ENCODE measurements at places on chromosomes 12 and 14.

- DNase-seq, result no peak
Observed at GRCh38 chr12:124024776-124025175, 51.8 kb downstream of the ZNF664 start.

DNA sequence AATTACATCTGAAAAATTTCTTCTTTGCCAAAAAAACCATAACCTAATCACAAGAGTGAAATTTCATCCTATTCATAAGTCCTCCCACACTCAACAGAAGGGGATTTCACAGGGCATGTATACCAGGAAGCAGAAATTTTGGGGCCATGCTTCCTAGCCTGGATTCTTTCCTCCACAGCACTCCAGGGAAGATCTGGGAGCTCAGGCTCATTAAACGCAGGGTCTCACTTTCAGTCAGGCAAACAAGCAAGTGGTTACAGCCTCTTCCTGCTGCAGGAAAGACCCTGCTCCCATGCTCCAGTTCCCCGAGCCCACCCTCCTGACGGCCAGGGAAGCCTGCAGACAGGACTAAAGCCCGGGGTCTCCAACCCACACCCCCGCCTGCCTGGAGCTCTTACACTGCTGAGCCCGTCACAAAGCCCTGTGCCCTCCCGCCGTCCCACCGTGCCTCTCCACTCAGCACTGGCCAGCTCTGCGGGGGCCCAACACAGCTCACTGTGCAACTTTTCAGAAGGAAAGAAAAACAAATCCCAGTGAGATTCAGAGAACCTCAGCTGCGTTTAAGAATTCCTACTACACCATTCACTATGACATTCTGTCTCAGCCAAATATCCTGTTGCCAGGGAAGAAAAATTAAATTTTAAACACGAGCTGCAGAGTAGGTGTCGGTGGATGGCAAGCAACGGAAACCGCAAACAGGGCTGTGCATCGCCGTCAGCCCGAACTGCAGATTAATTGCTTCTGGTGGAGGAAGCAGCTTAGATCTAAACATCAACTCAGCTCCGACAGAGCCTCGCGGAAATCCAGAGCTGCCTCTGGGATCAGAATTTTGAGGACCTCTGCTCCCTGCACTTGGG, 106.7 kb upstream of the SFSWAP start:
- DNase-seq, result no peak

DNA sequence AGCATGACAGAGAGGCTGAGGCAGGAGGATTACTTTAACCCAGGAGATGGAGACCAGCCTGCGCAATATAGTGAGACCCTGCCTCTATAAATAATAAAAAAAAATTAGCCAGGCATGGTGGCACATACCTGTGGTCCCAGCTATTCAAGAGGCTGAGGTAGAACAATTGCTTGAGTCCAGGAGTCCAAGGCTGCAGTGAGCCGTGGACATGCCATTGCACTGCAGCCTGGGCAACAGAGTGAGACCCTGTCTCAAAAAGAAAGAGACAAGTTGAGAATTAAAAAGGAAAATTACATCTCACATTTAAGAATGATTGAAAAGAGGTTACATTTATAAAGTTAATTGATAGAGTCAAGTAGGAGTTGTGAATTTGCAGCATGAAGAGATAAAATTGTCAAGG, 91.4 kb upstream of the TMPO start:
- no peak for DNase-seq

GRCh38 chr14:78638926-78639325, 468.8 kb downstream of the NRXN3 start:
- no peak for DNase-seq

GRCh38 chr14:99534333-99534732, 53.1 kb downstream of the CCNK start:
- DNase-seq, result no peak

- no peak for DNase-seq
Observed at GRCh38 chr12:64545081-64545382, 65.3 kb upstream of the RASSF3 start.

DNA sequence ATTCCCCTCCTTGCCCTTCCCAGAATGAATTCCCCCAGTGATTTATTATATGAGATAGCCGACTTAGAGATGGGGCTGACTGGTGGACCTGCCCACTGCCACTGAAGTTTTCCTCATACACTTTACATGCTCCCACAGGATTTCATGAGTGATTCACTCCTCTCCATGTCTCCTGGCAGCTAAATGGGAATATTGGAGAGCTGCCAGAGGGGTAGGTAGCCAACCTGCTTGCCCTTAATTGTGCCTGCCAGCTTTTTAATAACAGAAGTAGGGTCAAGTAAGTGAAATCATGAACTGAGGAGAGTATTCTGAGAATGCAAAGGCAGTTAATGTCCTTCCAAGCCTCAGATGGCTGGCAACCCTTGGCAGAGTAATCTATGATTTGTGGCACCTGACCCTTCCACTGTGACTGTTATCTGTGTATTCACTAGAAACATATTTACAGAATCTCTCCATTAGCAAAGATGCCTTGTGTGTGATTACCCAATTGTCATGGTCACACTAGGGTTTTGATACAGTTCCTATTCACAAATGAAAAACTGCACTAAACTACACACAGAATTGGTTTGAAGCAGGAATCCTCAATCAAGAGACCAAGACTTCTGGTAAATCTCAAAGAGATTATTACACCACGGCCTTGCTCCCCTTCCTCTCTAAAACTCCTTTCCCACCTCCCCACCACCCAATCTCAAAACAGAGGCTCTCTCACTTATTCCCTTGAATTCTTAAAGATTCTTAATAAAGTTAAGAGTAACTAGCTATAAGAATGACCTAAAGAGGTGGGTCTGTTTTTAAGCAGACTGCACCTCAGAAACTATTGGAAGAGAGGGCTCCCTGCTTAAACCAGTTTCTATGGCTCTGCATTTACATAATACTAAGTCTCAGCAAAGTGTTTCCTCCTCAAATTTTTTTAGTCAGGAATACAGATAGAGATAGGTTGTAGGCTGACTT, 17.2 kb downstream of the NKX2-1 start:
- DNase-seq, result no peak

DNA sequence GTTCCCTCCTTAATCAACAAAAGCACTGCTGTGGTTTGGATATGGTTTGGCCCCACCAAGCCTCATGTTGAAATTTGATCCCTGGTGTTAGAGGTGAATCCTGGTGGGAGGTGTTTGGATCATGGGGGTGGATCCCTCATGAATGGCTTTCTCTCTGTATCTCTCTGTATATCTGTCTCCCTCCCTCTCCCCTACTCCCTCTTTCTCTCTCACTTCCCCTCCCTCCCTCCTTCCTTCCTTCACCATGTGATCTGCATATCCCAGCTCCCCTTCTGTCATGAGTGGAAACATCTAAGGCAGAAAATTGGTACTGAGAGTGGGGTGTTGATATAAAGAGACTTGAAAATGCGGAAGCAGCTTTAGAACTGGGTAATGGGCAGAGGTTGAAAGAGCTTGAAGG, 5.2 kb downstream of the GSKIP start:
- DNase-seq, result no peak

DNA sequence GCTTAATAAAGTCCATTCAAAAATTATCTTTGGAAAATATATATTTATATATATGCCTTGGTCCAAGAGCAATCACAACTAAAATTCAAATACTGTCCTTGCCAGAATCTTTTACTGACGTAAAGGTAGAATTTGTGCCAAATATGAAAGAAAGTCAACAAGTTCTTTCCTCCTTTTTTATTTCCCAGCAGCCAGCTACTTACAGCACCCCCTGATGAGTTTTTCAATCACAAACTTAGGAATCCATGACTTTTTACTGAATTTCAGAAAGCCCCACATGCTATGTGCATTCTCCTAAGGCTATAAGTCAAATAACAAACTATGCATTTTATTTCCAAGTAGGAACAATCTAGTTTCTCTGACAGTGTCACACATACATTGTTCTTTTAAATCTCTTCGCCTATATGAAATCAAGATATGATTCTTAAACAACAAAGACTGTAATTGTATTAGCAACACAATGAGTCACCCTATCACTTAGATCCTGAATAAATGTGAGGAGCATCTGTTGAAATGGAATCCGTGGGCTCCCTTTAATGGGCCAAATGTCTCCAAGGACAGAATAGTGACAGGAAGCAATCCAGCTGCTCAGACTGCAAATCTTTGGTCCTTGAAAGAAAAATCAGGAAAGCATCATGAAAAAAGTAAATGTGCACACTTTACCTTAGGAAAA, 271.4 kb downstream of the DUSP6 start:
- no peak for DNase-seq

DNA sequence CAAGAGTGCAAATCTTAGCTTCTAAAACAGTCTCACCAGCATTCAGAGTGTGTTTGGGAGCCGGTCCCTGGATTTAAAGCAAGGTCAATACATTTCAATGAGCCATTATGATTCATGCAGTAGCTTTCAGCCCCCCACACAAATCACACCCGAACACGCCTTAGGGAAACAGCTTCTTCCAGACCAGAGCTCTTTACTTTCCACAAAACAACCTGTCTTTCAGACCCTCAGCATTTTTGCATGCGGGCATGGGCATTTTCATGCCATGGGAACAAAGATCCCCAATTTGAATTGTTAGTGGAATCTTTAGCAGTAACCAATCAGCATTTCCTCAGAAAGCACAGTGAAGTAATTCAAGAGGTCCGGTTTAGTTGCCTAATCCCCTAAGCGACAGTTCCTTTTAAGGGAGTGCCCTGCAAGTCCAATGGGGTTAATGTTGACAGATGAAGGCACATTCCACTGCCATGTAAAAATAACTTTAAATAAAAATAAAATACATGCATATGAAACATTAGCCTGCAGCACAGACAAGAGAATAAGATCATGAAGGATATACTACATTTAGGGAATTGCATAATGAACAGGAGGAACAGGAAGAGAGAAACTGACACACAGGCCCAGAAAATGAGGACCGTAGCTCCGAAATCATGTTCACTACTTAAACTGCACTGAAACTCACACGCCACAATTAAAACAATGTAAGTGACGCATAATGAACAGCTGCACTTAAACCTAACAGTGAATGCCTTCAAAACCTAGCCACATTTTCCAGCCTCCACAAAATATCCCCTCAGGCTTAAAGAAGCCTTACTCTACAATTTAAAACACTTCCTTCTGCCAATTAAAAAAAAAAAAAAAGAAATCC, 4.0 kb downstream of the VPS37B start:
- no peak for DNase-seq

GRCh38 chr14:91108941-91109611, 4.8 kb upstream of the DGLUCY start:
- no peak for DNase-seq

DNA sequence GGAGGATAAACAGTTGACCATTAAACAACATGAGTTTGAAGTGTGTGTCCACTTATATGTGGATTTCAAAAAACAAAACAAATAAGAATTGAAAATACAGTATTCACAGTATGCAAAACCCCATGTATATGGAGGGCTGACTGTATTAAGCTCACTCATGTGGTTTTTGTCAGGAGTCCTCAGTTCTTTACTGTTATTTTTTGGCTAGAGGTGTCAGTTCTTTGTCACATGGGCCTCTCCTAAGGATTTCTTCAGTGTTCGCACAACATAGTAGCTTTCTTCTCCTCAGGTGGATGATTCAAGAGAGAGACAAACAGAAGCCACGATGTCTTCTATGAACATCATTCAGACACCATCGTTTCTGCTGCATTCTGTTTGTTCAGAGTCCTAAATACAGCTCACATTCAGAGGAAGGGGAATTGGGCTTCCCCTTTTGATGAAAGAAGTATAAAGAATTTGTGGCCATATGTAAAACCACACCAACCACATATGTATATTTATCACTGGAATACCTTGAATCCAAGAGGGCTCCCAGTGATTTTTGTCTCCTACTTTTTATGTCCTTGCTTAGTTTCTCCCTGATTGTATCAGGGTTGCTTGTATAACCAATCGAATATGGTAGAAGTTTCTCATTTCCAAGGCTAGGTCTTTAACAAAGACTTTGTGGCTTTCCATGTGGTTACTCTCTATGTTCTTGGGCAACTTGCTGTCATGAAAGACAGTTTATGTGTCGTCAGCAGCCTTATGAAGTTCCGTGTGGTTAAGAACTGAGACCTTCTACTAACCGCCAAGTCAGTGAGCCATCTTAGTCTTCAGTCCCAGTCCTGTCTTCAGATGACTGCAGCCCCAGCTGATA, 18.9 kb downstream of the MNAT1 start:
- no peak for DNase-seq

DNA sequence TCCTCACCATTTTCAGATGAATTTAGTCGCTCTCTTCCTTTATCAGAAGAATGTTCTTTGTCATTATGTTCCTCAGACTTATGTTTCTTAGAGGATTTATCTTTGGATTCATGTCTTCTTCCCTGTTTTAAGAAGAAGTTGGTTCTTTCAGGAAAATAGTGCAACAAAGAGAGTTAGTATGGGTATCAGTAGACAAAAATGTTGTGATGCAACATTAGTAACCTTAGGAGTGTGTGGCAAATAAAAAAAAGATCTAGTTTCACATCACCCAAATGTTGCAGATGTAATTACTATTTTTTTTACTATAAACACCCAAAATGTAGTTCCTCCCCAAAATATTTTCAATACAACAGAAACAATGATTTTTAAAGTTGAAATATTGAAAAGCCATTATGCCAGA, 7.8 kb downstream of the RSRC2 start:
- no peak for DNase-seq

DNA sequence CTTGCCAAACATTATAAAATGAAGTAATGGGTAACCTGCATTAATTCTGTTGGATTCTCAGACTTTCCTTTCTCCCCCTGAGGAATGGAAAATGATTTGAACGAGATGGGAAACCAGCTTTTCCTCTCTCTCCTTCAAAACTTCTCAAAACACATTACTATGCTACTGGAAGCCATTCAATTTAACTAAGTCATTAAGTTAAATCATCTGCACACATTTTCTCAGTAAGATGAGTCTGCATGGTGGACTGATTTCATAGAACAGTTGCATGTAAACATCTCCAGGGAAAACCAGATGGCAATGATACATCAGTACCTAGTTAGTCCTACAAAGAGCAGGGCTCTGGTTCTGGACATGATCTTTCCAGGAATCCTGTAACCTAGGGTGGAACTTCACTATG, 59.9 kb downstream of the BMP4 start:
- DNase-seq, result no peak

- no peak for DNase-seq
Observed at GRCh38 chr14:66979101-66979974, 209.9 kb upstream of the GARIN2 start.

GRCh38 chr12:129909051-129910020, 5.5 kb upstream of the TMEM132D start:
- no peak for DNase-seq

- DNase-seq, result no peak
Observed at GRCh38 chr12:110105986-110106385, 18.2 kb upstream of the IFT81 start.

GRCh38 chr14:75469606-75470237, 41.9 kb downstream of the JDP2 start:
- DNase-seq, result no peak

- DNase-seq, result no peak
Observed at GRCh38 chr14:73591690-73592449, at the start of gene ACOT4. ACOT4 (plus strand) TSS chr14:73591873; CDS start chr14:73591960, 87 bp downstream.

GRCh38 chr14:97532052-97532451, 734.9 kb downstream of the VRK1 start:
- no peak for DNase-seq

GRCh38 chr14:63200767-63201166, 3.5 kb upstream of the RHOJ start:
- DNase-seq, result no peak

- peak; percentile 43 for DNase-seq
Observed at GRCh38 chr12:117580718-117581062, 219.3 kb upstream of the NOS1 start.
